ENCODE measurements at places on chromosomes 5 and 9. TPM values are rescaled to one million over a fixed set of nuclear protein-coding genes. Genes with fewer than 3 reads are reported as not detected.

- no peak for DNase-seq
Measured at GRCh38 chr5:91486638-91487037, 103.5 kb upstream of the ARRDC3 start.

DNA sequence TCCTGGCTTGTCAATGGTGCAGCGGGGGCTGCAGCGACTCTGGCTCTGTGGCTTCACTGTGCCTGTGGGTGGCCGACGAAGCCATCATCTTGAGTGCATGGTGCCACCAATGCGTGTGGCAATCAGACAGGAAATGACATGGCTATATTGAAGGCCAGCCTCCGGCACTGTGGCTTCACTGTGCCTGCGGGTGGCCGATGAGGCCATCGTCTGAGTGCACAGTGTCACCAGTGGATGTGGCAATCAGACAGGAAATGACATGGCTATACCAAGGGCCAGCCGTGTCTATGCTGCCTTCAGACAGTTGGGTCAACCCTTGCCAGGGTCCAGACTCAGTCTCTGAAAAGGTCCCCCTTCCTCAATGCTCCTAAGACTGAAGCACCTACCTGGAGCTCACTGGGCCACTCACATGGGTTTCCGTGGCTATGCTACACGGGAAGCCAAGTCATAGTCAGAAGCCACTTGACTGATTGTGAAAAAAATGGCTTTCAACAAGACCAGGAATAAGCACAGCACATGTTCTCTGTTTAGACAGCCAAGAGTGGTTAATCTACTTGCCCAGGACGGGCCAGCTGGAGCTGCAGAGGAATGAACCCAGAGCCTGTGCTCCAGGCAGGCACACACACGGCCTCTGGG is 67.5 kb upstream of the S1PR3 start:
- DNase-seq: no peak

The PIP5KL1 gene
- 16.5 TPM for total RNA-seq

The NR4A3 gene
- 0.64 TPM for total RNA-seq

GRCh38 chr5:57117596-57117995 is 56.3 kb upstream of the GPBP1 start:
- DNase-seq: no peak

The SLC25A2 gene
- 4.4 TPM for total RNA-seq

- DNase-seq: no peak
Measured at GRCh38 chr9:21141427-21141882, at the start of gene IFNW1. IFNW1 (minus strand) TSS chr9:21141832; CDS start chr9:21141570, 262 bp downstream.

The BHMT2 gene
- 4.0 TPM for total RNA-seq

The PCDHGB6 gene
- total RNA-seq: 5.2 TPM

- DNase-seq: peak; percentile 53
Measured at GRCh38 chr9:76810377-76810957, 46.2 kb downstream of the PCA3 start.

DNA sequence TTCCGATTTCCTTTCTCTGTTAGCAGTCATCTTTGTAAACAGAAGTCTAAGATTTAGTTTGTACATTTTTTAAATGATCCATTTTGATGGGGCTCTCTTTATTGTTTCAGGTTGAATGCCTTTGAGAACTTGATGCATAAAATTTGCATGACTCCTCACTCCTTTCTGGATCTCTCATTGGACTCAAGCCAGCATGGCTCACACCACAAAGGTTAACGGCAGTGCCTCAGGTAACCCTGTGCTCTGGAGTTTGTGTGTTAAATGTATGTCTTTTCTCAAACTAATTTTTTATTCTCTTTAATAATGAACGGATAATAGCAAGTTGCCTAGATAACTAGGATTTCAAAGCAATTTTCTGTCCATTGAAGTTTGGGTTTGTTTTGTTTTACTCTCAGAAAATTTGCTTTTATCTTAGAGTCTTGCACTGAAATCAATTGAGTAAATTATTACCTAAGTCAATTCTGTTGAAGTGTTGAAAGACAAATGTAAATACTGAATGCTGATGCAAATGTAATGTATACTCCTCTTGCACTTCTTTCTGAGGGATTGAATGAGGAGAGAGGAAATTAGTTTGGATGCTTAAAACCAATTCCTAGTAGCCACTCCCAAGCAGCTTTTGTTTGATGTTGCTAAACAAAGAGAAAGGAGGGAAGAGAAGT is 164.6 kb upstream of the DMRT1 start:
- DNase-seq: no peak

- DNase-seq: no peak
Measured at GRCh38 chr9:135221951-135222631, 134.6 kb downstream of the OLFM1 start.

- no peak for DNase-seq
Measured at GRCh38 chr5:142095035-142095434, 13.5 kb upstream of the NDFIP1 start.

The PTCD2 gene
- 10.2 TPM for total RNA-seq

DNA sequence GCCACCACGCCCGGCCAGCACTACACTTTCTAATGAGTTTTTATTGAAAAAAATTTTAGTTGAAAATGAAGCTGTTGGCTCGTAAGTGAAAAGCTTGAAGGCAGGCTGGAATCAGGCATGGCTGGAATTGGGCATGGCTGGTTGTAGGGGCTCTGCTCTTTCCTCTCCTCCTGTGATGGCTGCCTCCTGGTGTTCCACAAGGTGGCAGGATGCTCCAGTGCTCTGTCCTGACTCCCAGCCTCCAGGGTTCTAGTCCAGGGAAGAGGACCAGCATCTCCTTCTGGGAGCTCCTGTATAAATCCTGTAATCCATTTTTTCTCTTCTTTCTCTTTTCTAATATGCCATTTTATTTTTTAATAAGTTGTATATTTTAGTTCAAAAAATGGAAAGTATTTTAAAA is 57.2 kb upstream of the DHFR start:
- DNase-seq: no peak

DNA sequence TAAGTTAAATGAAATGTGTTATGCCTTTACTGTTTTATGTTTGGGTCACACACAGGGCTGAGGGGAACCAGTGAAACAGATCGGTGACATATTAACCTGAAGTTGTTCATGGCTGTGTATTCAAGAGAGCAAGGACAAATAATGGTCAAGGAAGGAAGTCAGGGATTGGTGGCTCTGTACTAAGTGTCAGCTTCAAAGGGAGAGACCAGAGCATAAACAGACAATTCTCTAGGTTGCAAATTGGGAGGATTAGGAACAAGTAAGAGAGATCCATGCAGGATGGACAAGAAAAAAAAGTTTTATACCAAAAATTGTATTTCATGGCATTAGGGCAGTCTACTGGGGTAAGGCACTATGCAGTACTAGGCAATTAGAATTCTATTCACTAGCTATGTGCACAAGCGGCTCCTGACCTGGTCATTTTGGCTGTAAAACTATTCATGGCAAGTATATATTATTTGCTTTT is 156.3 kb downstream of the PLPPR1 start:
- no peak for DNase-seq

The IL13 gene
- total RNA-seq: not detected

DNA sequence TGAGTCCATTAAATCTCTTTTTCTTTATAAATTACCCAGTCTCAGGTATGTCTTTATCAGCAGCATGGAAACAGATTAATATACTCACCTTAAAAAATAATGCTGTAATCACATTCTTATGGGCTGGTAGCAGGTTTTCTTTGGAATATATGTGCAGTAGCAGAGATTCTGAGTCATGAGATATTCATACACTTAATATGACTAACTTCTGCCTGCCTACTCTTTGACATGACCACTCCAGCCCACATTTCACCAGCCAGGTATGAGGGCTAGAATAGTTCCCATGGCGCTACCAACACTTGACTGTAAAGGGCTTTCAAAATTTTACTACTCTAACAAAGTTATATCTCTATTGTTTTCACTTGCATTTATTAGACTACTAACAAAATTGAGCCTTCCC is 74.1 kb upstream of the GHR start:
- no peak for DNase-seq

DNA sequence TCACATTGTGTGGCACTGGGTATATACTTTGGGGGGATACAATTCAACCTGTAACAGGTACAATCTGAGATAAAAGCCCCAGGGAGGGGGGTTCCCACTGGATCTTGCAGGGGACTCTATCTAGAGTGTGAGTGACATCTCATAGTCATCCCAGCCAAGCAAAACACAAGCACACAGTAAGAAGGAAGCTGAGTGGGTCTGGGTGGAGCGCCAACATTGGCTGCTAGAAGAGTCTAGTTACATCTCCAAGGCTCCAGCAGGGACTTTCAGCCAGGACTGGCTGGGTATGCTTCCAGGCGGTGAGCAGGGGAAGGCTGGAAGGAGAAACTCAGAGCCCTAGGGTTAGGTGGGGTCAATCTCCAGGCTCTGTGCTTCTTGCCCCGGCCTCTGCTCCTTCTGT is 53.0 kb downstream of the IL31RA start:
- no peak for DNase-seq
